ENCODE measurements at places on chromosomes 7 and 10. TPM values are rescaled to one million over a fixed set of nuclear protein-coding genes. Genes with fewer than 3 reads are reported as not detected.
A peak's percentile ranks its signal among the peaks of the same experiment; 100 is the strongest.

GRCh38 chr10:114893251-114893650, 44.7 kb upstream of the TRUB1 start:
- no peak for DNase-seq
- no peak overlapping the region for H3K27ac ChIP-seq
- no peak overlapping the region for H3K4me3 ChIP-seq
- H3K4me1 ChIP-seq: no peaks in the 10 kb centered on the region
- H3K27me3 ChIP-seq: no peaks in the 10 kb centered on the region

DNA sequence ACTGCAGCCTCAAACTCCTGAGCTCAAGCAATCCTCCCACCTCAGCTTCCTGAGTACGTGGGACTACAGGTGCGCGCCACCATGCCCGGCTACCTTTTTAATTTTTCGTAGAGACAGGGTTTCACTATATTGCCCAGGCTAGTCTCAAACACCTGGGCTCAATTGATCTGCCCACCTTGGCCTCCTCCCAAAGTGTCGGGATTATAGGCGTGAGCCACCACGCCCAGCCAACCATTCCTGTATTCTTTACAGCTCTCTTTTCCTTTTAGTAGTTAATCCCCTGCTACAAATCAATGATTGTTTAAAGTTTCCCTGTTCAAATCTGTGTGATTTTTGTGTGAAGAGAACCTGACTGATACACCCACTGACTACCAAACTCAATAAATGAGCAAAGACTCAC, 75.4 kb upstream of the SVIL start:
- no peaks in the 10 kb centered on the region for H3K27me3 ChIP-seq
- H3K4me1 ChIP-seq: no peaks in the 10 kb centered on the region
- no peak overlapping the region for H3K27ac ChIP-seq
- no peak overlapping the region for H3K4me3 ChIP-seq
- no peak for DNase-seq

DNA sequence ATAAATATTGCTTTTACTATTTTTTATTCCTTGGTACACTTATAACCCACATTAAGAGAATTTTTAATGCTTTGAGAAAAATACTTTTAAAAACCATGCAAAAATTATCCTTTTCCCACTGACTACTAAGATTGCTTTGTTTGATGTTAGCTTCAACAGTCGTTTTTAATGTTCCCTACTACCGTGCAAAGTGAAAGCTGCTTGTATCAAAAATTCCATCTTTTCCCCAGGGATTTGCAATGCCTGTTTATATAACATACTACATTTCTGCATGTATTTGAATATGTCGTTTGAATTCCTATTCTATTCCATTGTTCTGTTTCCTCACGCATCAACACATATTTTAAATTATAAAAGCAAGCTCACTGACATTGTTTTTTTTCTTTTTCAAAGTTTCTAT, 54.4 kb downstream of the TFPI2 start:
- no peaks in the 10 kb centered on the region for H3K4me1 ChIP-seq
- no peak overlapping the region for H3K4me3 ChIP-seq
- H3K36me3 ChIP-seq: no peaks in the 10 kb centered on the region
- DNase-seq: no peak
- no peak overlapping the region for H3K27ac ChIP-seq
- no peaks in the 10 kb centered on the region for H3K27me3 ChIP-seq

DNA sequence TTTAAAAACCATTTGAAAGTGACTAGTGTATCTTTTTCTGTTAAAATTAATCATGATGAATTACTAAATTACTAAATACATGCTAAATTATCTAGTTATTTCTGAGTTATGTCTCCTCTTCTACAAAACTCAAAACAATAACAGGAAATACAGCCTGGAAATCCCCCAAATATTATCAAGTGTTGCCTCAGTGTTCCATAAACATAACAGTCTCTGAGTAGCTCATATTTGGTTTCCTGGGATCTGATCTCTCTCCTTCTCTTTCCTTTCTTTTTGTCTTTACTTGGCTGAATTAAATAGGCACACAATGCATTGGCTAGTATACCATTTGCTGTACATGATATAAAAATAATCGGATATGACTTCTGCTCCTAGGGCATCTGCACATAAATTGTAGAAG, 277.6 kb upstream of the IGFBP3 start:
- DNase-seq: peak; percentile 69
- no peak overlapping the region for H3K4me3 ChIP-seq
- no peaks in the 10 kb centered on the region for H3K27me3 ChIP-seq
- H3K36me3 ChIP-seq: no peaks in the 10 kb centered on the region
- H3K27ac ChIP-seq: no peak overlapping the region

DNA sequence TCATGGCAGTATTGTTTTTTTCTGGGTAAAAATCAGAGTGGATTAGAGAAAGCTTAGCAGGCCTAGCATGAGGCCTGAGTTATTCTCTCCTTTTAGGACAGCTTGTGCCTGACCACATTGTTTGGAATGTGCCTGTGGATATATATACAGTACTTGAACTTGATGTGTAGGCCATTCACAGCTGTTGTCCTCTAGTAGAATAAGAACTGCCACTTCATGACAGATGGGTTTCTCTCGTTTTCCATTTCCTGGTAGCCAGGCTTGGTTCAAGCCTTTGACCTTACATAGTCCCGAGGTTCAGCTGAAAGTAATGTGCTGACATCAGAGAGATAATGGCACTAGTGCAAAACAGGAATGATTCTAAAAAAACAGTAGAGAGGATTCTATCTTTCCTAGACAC, 473.9 kb downstream of the AUTS2 start:
- no peak overlapping the region for H3K4me3 ChIP-seq
- H3K4me1 ChIP-seq: peaks cover 4% of the 10 kb centered on the region
- no peaks in the 10 kb centered on the region for H3K36me3 ChIP-seq
- peak; percentile 81 for DNase-seq
- no peak overlapping the region for H3K27ac ChIP-seq

Gene FGFBP3
- 2.3 TPM for total RNA-seq

GRCh38 chr10:60534761-60535389, 145.2 kb upstream of the ANK3 start:
- no peak overlapping the region for H3K4me3 ChIP-seq
- no peak for DNase-seq
- no peak overlapping the region for H3K27ac ChIP-seq
- no peaks in the 10 kb centered on the region for H3K4me1 ChIP-seq
- H3K27me3 ChIP-seq: no peaks in the 10 kb centered on the region
